Iris pigment epithelial cell (primary cell): ENCODE measurements at places on chromosomes 16 and 17.

DNA sequence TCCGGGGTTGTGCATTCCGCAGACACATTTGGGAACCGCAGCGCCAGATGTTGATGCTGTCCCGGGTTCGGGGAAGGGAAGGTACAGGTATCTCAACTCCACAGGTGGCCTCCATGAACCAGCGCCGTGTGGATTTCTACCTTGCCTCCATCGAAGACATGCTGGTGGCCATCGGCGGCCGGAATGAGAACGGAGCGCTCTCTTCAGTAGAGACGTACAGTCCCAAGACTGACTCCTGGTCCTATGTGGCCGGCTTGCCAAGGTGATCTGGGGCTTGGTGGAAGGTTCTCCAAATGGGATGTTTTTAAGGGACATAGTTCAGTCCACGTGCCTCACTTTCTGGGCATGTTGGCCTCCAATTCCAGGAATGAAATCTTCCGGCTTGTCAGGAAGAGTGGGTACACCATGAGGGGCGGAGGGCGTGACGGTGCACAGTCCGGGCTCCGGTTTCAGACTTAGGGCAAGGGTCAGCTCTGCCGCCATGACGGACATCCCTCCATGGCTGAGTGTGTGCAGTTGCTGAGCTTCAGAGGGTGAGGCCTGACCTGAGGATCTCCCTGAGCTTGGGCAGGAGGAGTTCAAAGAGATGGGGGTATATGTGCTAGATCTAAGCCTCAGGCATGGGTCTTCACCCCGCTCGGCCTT is 11.5 kb downstream of the KLHL36 start:
- no peak for DNase-seq

- no peak for DNase-seq
These were observed 61.3 kb downstream of the GPRC5B start for GRCh38 chr16:19823322-19823721.

- DNase-seq, result no peak
These were observed 720 bp upstream of the ZPBP2 start for GRCh38 chr17:39867084-39867879.

GRCh38 chr16:75029854-75030253 is 31.0 kb downstream of the ZNRF1 start:
- peak; percentile 88 for DNase-seq

DNA sequence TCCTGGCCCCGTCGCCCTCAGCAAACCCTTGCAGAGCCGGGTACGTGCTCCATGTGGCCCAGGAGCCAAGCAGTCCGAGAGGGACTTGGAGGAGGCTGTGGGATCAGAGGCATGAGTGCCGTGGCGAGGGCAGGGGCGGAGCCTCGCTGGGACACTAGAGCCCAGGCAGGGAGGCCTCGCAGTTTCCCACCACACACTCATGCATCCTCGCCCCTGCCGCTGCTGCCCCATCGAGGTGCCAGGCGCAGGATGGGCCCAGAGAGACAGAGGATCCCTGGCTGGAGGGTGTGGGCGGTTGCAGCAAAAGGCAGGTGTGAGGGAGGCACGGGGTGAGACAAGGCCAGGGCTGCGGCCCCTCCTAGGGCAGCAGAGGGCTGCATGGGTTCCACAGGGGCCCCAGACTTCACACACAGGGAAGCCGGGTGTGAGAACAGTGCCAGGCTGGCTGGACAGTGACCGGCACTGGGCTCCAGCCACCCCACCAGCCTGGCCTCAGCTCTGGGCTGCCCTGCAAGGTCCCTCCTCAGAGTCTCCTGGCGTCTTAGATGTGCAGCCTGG is 7.7 kb downstream of the BCAR1 start:
- no peak for DNase-seq

DNA sequence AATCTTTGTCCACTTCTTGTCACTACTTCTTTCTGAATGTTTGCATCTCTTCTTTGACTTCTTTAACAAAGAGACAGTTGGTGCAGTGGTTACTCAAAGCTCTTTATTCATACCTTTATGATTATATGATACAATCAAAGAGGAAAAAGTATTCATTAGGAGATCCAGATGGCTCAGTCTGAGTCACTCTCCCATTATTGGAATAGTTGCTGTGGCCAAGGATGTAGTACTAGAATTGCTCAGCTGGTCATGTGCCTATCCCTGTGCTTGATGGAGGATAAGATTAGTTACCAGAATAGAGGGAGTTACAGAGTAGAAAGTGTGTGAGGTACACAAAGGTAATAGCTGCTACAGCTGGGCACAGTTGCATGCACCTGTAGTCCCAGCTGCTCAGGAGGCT is 18.3 kb downstream of the BCAS3 start:
- no peak for DNase-seq

GRCh38 chr17:65511316-65511715 is 50.1 kb downstream of the AXIN2 start:
- no peak for DNase-seq

DNA sequence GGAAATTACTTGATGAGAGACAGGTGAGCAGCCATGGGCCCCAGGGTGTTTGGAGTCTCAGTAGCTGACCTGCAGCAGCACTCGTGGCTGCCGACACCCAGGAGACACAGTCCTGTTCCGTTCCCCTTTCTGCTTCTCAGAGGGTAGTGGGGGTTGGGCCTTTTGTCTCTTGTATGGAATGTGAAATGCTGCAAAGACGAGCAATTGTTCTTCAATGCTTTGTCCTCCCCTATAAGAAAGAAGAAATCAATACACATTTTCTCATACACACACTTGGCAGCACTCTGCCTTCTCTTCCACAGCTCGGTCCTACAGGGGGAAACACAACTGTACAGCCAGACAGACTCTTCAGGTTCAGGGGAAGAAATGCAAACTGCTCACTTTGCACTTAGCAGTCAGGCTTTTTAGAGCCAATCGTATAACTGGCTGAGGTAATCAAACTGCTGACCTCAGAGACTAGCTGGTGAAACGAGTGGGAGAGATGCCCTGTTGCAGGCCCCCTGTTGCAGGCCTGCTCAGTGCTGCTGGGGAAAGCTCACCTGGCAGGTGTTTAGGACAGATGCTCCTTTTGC is 96.7 kb downstream of the AATF start:
- DNase-seq, result no peak

GRCh38 chr17:28871056-28871579 is 16.3 kb downstream of the ERAL1 start:
- DNase-seq, result peak; percentile 24

- DNase-seq, result peak; percentile 42
These were observed 588.7 kb downstream of the CDH13 start for GRCh38 chr16:83215406-83216001.

- peak; percentile 66 for DNase-seq
These were observed at the start of gene VAMP2 for GRCh38 chr17:8162233-8162996. VAMP2 (minus strand) TSS chr17:8162948; CDS start chr17:8162879, 69 bp downstream.

DNA sequence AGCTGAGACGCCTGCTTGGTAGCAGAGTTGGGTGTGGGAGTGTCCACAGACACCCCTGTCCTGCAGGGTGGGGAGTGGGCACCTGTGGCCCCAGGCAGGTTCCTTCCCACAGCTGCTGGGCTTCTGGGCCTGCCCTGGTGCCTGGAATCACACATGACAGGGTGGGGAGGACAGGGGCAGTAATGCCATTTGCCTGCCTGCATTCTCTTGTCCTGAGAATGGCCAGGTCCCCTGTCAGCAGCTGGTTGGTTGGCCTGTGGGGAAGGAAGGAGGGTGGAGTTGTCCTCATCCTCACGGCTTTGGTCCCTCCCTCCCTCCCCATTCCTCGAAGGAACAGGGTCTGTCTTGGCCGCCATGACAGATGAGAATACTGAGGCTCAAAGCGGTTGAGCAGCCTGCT is 5.2 kb downstream of the PRSS53 start:
- no peak for DNase-seq

DNA sequence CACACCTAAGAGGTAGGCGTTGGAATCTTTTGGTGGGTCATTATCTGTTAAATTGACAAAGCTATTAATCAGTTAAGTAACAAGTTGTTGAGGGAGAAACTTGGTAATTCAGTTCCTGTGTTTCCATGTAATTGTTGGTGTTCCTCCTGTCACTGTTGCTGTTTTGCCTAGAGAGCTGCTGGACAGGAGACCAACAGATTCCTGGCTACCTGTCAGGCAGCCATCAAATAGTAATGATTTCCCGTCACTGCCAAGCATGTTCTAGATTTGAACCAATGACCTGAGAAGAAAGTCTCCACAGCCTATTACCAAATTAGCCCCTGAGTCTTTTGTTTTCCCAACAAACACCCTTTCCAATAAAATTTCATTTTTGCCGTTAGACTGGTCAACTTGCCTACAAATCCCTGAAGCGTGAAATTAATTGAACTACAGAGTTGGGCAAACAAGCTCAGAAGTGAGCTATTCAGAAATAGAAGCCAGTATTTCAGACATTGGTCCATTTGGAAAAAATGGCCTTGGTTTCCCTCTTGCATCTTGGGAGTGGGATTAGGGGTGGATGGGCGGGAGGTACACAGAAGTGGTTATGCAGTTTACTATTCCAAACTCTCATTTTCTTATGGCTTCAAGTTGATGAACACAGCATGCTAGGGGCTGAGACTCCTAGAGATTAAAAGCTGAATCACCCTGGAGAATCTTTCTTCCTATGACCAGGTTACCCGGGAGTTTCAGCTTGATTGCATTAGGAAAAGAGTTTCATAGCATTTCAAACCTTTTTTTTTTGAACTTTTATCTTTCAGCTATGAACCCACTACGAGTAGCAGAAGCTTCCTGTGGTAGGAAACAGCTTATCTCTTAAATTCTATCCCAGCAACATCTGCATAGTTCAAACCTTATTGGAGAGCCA is 262.8 kb upstream of the MAF start:
- DNase-seq, result no peak

- no peak for DNase-seq
These were observed 3.4 kb upstream of the NUBP1 start for GRCh38 chr16:10740000-10740844.

GRCh38 chr17:68353111-68353521 is 61.8 kb downstream of the ARSG start:
- peak; percentile 32 for DNase-seq

- DNase-seq, result no peak
These were observed 195.4 kb downstream of the CDH11 start for GRCh38 chr16:64926476-64926875.

- no peak for DNase-seq
These were observed 410.8 kb downstream of the CDH11 start for GRCh38 chr16:64711026-64711425.
